Spleen (tissue), 13 donors: ENCODE measurements at places on chromosomes 13 and 19.

DNA sequence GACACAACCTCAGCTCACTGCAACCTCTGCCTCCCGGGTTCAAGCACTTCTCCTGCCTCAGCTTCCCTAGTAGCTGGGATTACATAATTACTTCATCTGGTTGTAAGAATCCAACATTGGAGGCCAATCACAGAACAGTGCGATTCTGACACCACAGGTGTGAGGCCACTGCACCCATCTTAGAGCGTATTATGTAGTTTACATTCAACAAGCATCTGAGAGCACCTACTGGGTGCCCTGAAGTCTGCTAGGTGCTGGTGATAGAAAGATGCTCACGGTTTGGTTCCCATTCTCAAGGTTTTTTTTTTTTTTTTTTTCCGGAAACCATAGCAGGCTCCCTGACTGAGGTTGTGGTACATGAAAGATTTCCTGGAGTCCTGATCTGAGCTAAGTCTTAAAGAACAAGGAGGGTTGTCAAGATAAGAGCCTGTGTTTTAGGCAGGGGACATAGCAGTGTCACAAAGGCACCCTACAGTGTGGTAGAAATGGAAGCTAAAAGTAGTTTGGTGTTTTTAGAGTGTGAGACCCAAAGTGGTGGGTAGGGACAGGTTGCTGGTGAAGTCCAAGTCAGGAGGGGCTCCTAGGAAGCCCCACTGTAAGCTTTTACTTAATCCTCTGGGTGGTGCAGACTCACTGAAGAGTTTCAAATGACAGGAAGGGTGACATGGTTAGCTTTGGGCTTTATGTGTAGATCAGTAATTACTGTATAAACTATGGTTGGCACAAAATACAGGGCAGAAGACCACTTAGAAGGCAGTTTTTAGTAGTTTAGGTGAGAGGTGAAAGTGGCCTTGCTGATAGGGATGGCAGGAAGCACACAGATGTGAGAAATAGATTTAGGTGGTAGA, 15.2 kb downstream of the SAE1 start:
- DNase-seq = no peak

DNA sequence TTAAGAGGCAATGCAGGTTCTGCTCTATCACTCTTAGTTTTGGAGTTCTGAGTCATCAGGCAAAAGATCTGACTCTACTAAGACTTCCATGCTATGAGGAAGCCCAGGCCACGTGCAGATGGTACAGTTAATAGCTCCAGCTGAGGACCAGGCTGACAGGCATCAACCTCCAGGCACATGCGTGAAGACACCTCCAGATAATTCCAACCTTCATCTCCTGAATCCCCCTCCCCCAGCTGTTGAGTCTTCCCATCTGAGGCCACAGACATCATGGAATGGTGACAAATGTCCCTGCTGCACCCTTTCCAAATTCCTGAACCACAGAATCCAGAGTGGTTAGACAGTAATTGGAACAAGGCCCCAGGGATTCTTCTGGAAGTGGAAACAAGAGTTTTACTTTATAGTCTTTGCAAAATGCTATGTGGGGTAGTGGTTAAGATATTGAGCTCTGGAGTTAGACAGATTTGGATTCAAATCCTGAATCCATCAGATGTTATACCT, 183.8 kb downstream of the KLF5 start:
- no peak for DNase-seq

DNA sequence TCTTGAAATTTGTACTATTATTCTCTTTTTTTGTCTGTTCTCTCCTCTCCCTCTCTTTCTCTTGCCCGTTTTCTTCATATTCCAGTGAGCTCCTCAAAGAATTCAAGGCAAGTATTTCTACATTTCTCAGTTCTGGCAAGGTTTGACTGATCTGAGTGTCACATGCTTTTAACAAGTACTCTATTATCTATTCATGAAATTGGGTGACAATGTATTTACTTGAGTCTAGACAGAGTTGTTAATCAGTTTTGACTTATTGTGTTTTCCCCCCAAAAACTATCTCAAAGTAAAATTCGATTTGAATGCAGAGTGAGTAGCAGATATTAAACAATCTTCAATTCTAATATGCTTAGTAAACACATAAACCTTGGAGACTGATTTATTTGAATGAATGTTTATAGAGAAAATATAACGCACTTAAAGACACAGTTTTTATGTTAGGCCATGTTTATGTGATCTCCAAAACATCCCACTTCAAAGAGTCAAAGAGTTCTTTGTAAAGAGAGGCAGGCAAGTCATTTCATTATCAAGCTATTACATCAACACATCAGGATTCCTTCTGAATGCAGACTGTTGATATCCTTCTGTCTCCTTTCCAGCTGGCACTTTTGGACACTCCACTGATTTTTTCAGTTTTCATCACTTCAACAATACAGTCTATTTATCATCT, 166.6 kb downstream of the SLITRK6 start:
- DNase-seq = no peak

GRCh38 chr13:87622971-87623370, 48.2 kb upstream of the SLITRK5 start:
- no peak for DNase-seq

- DNase-seq = no peak
Observed at GRCh38 chr13:102584434-102584833, 12.4 kb upstream of the TPP2 start.

- DNase-seq = no peak
Observed at GRCh38 chr13:66563076-66563475, 667.1 kb downstream of the PCDH9 start.

- DNase-seq = no peak
Observed at GRCh38 chr13:45537516-45537915, 72.8 kb downstream of the COG3 start.

- DNase-seq = no peak
Observed at GRCh38 chr13:67063036-67063435, 167.1 kb downstream of the PCDH9 start.

GRCh38 chr13:103839460-103839859, 773.2 kb upstream of the SLC10A2 start:
- DNase-seq = no peak

- DNase-seq = peak; percentile 56
Observed at GRCh38 chr13:113941571-113942191, 32.2 kb downstream of the C13orf46 start.

- no peak for DNase-seq
Observed at GRCh38 chr19:31329819-31330218, 19.4 kb downstream of the TSHZ3 start.

GRCh38 chr19:33187183-33187540, 7.0 kb upstream of the LRP3 start:
- DNase-seq = peak; percentile 72

DNA sequence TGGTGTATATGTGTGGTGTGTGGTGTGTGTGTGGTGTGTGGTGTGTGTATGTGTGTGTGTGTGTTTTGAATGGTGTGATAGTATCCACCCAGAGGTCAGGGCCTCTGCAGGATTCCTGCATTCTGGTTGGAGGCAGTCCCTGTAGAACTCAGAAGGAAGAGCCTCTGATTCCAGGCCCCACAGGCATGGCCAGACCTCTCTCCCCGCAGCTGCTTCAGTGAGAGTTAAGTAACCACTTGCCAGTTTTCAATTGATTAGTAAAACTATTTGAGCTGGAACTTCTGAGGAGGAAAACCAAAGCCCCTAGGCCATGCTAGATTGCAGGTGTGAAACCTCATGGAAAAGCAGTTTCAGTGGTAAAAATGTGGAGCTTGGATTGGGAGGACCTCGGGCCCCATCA, 2.1 kb downstream of the ATP12A start:
- DNase-seq = no peak

- no peak for DNase-seq
Observed at GRCh38 chr13:77398825-77399620, 72.1 kb upstream of the MYCBP2 start.

- no peak for DNase-seq
Observed at GRCh38 chr13:52887165-52887564, 38.7 kb upstream of the PCDH8 start.

- no peak for DNase-seq
Observed at GRCh38 chr13:100461309-100462030, 127.1 kb downstream of the GGACT start.

GRCh38 chr19:19552798-19553197, 14.7 kb downstream of the CILP2 start:
- no peak for DNase-seq

- no peak for DNase-seq
Observed at GRCh38 chr19:46413262-46414031, at the start of gene CCDC8. TSS of gene CCDC8 (minus strand) at chr19:46413564. CDS start at chr19:46412810, 754 bp downstream.

DNA sequence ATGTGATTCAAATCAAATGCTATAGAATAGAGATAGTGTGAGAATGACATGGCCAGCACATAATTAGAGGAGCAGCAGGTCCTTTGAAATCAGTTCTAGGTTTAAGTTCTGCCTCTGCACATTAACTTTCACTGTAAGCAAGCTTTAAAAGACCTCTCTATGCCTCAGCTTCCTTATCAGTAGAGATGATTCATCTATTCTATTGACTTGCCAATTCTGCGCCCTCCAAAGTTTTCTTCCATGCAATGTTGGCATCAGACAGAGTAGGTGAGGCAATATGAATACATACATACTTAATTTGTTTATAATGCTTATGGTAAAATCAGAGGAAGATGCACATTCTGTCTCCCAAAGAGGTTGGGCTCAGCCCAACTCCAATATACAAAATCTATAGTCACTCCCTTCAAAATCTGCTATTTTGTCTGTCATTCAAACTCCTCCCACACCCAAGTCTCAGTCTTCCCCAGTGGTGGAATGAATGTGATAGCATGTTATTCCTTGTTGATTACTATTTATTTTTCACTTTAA, 525.5 kb downstream of the RFC3 start:
- no peak for DNase-seq

DNA sequence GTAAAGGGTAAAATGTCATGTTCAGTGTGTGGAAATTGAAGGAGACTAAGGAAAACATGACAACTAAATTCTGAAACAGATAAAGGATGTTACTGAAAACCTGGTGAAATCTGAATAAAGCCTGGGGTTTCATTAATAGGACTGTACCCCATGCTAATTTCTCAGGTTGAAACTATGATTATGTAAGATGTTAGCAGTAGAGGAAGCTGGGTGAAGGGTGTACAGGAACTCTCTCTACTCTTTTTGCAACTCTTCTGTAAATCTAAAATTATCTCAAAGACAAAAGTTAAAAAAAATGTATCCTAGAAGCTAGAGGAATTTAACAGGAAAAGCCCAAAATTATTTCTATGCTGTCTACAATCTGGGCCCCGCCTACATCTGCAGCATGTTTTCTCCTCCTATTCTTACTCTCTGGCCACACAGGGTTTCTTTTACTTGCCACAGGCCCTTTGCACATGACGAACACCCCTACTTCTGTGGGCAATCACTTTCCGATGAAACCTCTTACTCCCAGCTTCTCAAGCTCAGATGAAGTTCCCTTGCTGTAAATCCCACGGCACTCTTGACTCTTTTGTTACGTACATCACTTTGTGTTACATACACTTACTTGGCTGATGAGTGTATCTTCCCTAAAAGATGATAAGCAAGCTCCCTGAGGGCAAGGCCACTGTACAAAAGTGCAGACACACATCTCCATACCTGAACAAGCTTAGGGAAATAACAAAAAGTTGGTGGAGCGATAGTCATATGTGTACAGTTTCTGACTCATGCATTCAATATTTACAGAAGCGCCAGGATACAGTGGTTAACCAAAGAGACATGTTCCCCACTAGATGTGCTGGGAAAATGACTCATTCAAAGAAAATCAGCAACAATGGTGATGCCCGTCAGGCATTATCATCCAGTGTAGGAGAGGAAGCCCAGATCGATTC, 32.6 kb downstream of the RUBCNL start:
- DNase-seq = no peak

GRCh38 chr19:43362745-43363144, 9.3 kb downstream of the CD177 start:
- DNase-seq = no peak

GRCh38 chr19:51439021-51439465, 19.2 kb downstream of the SIGLEC8 start:
- peak; percentile 57 for DNase-seq

GRCh38 chr13:100674572-100674871, at the start of gene TMTC4:
TSS of gene TMTC4 (minus strand) at chr13:100674795. CDS start at chr13:100670362, 4,433 bp downstream.
- DNase-seq = no peak

DNA sequence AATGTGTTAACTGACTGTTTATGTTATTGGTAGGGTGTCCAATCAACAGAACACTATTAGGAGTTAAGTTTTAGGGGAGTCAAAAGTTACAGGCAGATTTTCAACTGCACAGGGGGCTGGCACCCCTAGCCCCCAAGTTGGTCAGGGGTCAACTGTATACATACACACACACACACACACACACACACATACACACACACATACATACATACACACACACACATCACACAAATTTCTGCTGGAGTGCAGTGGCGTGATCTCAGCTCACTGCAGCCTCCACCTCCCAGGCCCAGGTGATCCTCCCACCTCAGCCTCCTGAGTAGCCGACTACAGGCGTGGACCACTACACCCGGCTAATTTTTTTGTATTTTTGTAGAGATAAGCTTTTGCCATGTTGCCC, 10.2 kb downstream of the LRRC4B start:
- DNase-seq = no peak

GRCh38 chr19:6214881-6215541, 64.8 kb downstream of the MLLT1 start:
- DNase-seq = no peak

GRCh38 chr19:43739439-43740235, 15.1 kb downstream of the SMG9 start:
- DNase-seq = no peak

DNA sequence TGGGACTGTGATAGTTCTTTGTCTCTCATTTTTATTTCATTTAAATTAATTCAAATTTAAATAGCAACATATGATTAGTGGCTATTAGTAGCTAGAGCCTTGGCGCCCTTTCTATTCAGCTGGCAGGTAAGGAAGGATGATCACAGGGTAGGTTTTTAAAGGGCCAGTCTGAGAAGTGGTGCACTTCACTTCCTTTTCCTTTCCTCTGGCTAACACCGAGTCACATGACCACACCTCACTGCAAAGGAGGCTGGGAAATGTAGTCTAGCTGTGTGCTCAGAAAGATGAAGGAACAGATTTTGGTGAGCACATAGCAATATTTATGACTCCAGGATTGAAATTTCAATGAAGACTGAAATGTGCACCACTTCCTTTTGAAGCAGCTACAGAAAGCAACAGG, 128.7 kb downstream of the TSHZ3 start:
- no peak for DNase-seq

DNA sequence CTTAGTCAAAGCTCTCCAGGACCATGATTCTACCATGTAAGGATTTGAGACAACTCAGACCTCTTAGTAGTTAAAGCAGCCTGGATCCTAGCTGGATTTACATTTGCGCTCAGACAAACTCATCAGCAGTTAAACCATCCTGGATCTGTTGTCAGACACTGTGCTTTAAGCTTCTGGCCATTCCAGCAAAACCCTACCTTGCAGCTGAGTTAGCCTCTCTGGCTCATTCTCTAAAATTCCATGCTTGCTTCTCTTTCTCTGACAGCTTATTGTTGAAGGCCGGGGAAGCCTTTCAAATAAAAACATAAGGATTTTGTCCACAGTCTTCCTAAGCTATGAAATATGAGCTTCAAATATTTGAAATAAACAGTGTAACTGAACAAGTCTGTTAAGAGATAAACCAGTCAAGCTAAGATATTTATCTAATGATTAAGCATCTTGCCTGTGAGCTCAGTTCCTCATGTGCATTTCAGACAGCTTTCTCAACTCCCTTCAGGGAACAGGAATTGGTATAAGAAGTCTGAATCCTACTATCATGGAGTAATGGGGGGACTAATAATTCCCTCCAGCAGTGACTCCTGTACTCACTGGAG, 89.3 kb downstream of the SLAIN1 start:
- no peak for DNase-seq

GRCh38 chr19:34041925-34042521, 130.3 kb upstream of the LSM14A start:
- DNase-seq = peak; percentile 87

GRCh38 chr13:34654203-34654602, 287.9 kb upstream of the NBEA start:
- no peak for DNase-seq

- no peak for DNase-seq
Observed at GRCh38 chr19:17086120-17086519, 10.5 kb downstream of the MYO9B start.
